Tongue (tissue), 3 donors: ENCODE measurements at places on chromosomes 2 and 18.

GRCh38 chr2:17628349-17629261 lies 88.1 kb downstream of the VSNL1 start:
- DNase-seq = no peak

DNA sequence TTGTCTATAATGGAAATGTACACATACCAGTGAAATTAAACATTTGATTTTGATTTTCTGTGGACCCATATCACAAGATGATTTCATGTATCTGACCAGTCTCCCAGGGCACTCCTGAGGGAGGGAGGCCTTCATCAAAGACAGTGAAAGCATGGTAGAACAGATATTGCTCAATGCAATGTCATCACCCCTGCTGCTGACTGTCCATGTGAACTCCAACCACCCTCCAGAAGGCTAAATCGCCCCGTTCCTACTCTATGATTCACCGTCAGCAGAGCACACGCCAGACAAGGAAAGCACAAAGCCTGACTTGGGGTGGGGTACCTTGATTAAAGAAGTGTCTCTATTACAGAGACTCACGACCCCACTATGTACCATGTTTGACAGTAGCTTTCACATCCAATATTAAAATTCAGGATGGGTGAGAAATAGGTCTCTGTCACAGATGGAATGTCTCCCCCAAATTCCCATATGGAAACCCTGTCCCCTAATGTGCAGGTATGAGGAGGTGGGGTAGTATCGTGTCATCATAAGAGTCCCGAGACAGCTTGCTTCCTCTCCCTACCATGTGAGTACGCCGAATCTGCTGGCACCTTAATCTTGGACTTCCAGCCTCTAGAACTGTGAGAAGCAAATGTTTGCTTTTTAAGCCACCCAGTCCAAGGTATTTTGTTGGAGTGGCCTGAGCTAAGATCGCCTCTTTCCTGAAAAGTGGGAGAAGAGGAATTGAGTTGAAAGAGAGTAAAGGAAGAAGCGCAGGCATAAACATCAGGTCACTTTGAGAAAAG lies 42.4 kb downstream of the CYB5A start:
- DNase-seq = no peak

DNA sequence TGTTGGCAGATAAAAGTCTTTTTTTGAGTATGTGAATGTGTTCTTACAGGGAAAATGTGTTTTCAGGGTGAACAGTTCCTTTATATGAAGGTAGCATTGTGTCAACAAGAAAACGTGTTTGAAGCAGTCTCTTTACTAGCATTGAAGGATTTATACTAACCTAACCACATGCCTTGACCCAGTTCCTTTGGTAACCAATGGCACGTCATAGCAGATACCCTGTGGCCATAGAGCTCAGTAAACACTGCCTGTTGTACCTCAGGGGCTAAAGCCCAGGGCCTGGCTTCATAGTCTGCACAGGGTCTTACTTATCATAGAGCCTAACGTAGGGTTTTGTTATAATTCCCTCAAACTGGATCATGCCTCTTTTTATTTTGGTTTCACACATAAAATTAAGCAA lies 32.1 kb upstream of the NFU1 start:
- DNase-seq = peak; percentile 27

- no peak for DNase-seq
These were observed 189.9 kb upstream of the TWIST2 start for GRCh38 chr2:238658054-238658407.

DNA sequence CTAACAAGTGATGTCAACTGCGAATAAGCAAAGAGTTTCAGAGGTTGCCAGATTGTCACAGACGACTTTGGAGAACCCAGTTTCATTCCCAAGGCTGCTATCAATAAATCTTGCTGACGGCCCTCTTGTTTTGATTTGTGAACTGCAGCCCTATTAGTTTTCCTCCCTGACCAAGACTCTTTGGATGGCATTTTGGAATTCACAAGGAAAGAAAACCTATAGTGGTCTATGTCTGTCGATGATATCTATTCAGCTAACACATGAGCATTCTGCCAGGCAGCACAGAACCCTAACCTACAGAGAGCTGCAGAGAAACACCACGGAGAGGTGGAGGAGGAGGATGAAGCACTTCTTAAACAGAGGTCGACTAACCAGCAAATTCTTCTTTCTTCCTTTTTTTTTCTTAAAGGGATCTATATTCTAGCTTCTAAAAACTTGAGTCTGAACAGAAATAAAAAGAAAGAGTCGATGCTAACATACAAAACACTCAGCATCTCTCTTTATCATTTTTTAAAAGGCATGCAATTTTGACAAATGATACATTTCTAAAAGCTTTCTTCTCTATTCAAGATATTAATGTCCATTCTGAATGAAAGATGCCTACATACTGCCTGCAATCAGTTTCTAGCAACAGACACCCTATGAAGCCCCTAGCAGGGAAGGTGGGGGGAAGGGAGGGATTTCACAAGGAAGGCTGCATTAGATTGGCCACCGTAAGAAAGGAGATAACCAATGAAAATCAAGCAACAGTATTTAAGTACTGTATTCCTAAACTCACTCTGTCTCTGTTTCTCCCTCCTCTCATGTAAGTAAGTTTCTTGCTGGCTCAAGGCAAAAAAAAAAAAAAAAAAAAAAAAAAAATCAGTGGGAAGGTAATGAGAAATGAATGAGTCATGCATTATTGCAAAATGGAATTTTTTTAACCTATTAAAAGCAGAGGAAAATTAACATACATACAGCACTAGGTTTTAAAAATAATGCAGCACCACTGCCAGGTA lies 83.0 kb upstream of the CHRNA1 start:
- DNase-seq = peak; percentile 78

DNA sequence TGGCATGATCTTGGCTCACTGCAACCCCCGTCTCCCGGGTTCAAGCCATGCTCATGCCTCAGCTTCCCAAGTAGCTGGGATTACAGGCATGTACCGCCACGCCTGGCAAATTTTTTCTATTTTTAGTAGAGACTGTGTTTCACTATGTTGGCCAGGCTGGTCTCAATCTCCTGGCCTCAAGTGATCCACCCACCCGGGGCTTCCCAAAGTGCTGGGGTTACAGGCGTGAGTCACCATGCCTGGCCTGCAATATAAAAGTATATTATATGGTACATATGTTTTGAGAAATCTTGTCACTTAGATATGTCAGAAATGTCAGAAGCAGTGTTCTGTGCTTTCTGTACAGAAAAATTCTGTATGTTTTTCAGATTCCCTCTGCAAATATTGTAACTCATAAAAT lies 19.2 kb upstream of the XPO1 start:
- no peak for DNase-seq

- no peak for DNase-seq
These were observed 773.9 kb downstream of the BCL11A start for GRCh38 chr2:59779571-59779970.

GRCh38 chr2:235518322-235519090 lies 24.7 kb downstream of the AGAP1 start:
- peak; percentile 82 for DNase-seq

- DNase-seq = peak; percentile 35
These were observed 1.7 kb downstream of the TBC1D8 start for GRCh38 chr2:101149241-101150192.

- no peak for DNase-seq
These were observed 282.0 kb upstream of the REV1 start for GRCh38 chr2:99771681-99772333.

DNA sequence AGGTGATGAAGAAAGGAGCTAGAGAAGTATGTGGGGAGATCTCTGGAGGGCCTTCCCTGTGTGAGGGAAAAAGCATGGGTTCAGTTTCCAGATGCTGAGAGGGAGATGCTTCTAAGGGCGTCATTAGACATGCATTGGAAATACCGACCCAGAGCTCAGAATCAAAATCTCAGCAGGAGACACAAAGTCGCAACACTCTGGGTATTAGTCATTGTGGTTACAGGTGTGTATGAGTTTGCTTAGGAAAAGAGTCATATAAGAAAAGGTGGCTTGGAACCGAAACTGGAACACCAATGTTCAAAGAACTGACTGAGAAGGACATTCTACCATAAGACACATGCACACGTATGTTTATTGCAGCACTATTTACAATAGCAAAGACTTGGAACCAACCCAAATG lies 477.1 kb downstream of the FBXO15 start:
- no peak for DNase-seq

- DNase-seq = no peak
These were observed 49.7 kb downstream of the SH3BP4 start for GRCh38 chr2:235001237-235002133.

GRCh38 chr18:8362863-8363262 lies 246.4 kb upstream of the RAB12 start:
- DNase-seq = no peak

- DNase-seq = peak; percentile 10
These were observed 91.2 kb downstream of the NEDD4L start for GRCh38 chr18:58135183-58135641.

- peak; percentile 13 for DNase-seq
These were observed 146.6 kb downstream of the ZNF516 start for GRCh38 chr18:76348267-76349066.

DNA sequence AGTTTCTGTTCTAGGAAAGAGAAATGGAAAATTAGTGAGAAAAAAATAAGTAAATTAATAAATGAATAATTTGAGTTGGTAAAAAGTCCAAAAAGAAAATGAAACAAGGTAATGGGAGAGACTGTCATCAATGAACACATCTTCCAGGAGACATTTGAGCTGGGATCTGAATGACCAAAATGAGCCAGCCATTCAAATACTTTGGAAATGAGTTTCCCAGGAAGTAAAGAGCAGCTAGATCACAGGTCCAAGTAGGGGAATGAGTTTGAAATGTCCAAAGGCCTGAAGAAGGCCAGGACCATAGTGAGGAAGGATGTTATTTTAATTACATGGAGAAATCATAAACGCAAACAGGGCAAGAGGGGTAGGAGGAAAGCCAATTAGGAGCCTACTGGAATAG lies 6.6 kb upstream of the DNAH7 start:
- no peak for DNase-seq

- peak; percentile 43 for DNase-seq
These were observed 66.2 kb downstream of the STAT1 start for GRCh38 chr2:190947711-190948251.

- DNase-seq = no peak
These were observed 70.5 kb upstream of the TFCP2L1 start for GRCh38 chr2:121355488-121355887.

DNA sequence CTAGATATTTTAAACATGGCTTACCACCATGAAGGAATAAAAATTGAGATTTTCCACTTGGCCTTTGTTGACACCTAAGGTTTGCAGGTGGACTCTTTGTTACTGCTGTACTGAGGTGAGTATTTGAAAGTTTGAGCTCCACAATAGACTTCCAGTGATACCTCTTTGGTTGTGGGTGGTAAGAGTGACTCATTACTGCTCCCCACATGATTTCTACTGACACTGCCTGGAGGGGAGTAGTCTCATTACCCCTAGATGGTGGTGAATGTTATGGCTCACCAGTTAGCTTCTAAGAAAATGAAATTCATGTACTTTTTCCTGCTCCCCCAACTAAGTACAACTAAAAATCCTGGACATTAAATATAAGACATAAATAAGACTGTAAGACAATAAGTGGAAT lies 1183.1 kb upstream of the TMEFF2 start:
- DNase-seq = no peak

DNA sequence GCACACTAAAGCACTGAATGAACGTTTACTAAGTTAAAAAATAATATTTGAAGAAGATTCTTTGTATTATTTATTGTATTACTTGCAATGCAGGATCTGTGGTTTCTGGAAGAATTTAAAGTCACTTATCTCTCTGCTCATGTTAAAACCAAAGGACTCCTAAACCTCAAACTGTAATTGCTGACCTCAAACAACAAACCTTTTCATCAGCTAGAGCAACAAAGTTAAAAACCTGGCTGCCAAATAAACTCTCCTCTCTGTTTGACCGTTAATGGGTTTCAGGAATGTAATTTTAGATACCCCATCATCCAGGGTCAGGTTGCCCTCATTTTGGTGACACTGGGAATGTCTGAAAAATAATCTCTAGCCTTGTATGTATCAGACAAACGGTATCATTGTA lies 239.1 kb downstream of the TGIF1 start:
- no peak for DNase-seq

- DNase-seq = peak; percentile 84
These were observed 29.8 kb upstream of the TAF1B start for GRCh38 chr2:9813312-9814128.

DNA sequence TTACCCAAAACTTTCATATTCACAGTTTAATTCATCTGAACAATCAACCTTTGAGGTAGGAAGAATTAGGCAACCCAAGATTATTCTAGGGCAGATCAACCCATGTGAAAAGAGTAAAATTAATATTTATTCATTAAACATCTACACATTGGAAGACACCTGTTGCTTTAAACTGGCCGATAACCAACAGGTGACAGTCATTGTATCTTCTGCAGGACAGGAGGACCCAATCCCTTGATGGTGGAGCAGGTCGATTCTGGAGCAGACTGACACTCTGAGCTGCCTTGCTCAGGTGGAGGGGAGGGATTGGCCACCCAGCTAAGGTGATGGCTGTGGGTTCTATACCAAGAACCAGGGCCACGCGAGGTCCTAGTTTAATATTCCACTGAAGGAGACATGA lies 230.3 kb downstream of the OSR1 start:
- DNase-seq = no peak

DNA sequence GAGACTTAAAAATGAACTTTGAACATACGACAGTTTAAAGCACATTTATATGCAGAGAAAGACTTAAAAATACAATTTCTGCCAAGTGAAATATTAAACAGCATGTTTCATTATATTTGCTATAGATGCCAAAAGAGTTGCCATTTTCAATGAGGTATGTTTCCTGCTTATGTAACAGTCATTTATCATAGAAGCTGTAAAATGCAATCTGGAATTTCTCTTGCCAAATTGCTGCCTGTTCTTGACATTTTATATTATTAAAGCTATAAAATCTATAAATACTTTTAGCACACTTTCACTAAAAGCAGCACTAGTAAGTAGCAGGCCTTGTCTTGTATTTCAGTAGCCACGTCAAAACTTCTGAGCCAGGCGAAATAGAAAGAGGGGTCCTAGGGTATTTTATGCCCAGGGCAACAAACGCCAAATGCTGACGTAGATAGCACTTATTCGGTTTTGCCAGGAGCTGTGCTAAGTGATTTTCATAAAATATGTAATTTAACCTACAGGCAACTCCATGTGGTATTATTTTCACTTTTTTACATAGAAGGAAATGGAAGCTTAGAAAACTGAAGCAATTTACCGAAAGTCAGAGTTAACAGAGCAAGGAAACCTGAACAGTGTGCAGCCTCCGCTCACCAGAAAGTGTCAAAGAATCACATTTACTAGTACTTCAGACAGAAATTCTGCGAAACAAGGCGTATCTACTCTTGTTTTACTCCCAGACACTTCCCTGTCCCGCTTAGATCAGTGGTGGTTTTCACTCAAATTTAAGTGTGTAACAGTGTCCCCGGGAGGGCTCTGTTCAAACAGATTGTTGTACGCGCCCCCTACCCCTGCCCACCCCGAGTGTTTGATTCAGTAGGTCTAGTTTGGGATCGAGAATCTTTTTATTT lies 1.2 kb upstream of the CYP20A1 start:
- no peak for DNase-seq

- peak; percentile 61 for DNase-seq
These were observed 239.9 kb downstream of the PAX3 start for GRCh38 chr2:222058819-222059445.
